ENCODE measurements at places on chromosomes 16 and 17. TPM values are rescaled to one million over a fixed set of nuclear protein-coding genes. Genes with fewer than 3 reads are reported as not detected.

DNA sequence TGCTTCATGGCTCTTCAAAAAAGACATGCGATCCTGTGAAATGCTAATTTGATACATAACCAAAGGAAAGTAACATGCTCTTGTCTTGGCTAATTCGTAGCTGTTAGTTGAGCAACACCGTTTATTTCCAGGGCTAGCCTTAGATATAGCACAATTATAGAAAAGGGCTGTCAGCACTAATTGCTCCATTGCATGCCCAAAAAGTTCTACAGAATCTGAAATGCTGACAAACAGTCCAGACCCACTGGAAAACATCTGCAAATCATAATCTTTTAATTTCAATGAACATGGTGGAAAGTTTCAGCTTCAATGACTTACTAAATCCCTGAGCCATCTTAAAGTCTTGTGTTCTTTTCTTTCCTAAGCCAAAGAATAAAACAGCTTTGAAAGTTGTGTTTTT is 42.9 kb upstream of the NUDT7 start:
- DNase-seq: no peak

DNA sequence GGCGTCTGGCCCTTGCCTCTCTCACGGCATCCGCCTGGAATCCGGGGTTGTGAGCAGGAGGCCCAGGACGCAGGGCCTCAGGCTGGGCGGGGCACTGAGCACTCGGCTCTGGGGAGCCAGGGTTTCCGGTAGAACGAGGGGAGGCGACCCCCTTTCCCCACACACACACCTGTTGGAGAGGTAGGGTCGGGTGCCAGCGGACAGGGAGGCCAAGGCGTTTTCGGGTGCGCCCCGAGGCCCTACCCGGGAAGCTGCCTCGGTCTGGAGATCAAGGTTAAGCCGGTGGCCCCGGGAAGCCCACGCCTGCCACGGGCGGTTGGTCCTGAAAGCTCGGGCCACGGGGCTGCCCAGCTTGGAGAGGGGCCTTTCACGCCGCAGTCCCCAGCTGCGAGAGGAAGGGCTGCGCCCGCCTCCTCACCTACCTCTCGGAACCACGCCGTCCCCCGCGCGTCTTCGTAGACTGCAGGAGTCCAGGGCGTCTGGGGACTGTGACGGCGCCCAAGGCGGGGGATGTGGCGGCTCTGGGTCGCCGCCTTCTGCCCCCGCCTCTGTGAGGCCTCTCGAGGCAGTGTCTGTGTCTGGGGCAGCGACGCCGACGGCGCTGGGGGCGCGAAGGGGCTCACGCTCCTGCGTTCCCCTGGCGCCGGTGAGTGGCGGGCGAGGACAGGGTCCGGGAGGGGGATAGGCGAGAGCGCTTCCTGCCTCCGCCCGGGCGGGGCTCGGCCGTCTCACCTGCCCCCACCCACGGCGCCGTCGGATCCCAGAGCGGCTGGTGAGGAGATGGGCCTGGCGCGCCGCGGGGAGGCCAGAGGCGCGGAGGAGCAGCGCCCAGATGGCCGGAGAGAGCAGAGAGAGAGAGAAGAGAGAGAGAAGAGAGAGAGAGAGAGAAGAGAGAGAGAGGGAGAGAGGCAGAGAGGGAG is 20.3 kb upstream of the HOXB9 start:
- DNase-seq: no peak

DNA sequence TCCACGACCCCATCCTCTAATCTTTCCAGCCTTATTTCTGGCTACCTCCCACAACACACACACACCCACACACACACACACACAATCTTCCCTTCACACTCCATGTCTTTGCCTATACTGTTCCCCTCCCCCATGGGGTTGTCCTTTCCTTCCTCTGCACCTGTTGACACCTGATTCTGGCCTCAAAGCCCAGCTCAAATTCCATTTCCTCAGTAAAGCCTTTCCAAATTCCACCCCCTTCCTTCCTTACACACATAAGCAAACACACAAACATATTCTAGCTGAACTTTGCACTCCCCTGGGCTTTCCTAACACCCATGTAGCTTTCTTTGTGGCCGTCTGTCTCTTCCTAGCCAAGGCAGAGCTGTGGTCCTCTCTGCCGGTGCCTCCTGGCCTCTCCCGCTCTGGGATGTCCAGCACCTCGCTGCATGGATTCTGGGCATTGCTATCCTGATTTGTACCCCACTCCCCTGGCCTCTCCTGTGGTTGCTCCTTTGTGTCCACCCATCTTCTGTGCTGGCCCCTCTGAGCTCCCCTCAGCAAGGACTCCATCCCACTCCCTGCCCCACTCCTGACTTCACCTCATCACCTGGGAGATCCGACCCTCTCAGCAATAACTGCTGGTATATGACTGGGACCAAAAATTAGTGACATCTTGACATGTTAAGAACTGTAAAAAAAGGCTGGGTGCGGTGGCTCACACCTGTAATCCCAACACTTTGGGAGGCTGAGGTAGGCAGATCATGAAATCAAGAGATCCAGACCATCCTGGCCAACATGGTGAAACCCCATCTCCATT is 8.4 kb upstream of the SRCIN1 start:
- DNase-seq: no peak

DNA sequence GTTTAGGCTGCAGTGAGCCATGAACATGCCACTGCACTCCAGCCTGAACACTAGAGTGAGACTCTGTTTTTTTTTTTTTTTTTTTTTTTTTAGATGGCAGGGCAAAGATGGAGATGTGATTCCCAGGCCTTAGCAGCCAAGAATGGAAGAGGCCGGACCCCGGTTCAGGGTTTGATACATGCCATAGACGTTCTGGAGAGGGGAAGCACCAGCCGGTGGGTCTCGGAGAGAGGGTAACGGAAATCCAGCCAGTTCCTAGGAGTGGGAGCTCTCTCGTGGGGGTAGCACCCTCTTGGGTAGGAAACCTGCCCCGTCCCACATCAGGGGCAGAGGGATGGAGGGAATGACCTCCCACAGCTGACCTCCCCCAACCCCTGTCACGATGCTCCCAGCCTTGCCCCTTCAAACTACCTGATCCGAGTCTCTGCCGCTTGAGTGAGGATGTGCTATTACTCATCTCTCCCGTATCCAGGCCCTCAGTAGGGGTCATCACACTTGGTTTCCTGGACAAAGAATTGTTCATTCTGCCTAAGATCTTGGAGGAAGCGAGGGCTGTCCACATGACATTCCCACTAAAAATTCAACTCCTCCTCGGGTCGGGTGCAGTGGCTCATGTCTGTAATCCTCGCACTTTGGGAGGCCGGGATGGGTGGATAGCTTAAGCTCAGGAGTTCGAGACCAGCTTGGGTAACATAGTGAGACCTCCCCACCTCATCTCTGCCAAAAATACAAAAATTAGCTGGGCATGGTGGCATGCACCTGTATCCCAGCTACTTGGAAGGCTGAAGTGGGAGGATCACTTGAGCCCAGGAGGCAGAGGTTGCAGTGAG is 47.3 kb downstream of the MIS12 start:
- no peak for DNase-seq

- no peak for DNase-seq
These were observed 458 bp downstream of the SLC12A4 start for GRCh38 chr16:67967958-67968399.

DNA sequence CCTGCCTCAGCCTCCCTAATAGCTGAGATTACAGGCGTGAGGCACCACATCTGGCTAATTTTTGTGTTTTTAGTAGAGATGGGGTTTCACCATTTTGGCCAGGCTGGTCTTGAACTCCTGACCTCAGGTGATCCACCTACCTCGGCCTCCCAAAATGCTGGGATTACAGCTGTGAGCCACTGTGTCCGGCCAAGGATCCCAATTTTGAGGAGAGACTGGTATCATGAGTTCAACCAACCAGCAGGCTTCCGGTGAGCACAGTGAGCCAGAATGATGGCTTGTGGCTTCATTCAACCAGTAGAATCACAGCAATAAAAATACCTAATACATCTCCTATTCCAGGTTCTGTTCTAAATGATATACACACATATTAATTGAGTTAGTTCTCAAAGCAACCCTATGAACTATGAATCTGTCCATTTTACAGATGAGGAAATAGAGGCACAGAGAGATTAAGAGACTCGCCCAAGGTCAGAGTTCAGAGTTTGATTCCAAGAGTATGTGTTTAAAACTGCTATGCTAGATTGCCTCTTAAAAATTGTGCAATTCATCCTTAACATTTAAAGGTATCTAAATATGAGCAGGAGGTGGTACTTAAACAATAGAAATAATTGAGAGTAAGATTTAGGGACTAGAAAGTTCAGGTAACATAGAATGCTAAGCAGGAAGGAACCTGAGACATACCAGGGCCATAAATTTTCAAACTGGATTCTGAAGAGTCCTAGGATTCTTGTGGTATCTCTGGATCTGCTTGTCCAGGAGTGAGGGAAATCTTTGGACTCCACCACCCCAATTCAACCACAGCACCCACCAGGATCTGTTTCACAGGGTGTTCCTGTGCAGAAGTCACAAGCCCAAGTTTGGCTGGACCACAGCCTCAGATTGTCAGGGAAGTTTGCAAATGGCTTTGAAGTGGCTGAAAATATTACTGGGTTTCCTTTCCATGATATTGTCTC is 25.1 kb downstream of the CCDC42 start:
- DNase-seq: no peak

- no peak for DNase-seq
These were observed 1.4 kb downstream of the SYNGR3 start for GRCh38 chr16:1991135-1991551.

- no peak for DNase-seq
These were observed 46.5 kb downstream of the KSR1 start for GRCh38 chr17:27502526-27503324.

DNA sequence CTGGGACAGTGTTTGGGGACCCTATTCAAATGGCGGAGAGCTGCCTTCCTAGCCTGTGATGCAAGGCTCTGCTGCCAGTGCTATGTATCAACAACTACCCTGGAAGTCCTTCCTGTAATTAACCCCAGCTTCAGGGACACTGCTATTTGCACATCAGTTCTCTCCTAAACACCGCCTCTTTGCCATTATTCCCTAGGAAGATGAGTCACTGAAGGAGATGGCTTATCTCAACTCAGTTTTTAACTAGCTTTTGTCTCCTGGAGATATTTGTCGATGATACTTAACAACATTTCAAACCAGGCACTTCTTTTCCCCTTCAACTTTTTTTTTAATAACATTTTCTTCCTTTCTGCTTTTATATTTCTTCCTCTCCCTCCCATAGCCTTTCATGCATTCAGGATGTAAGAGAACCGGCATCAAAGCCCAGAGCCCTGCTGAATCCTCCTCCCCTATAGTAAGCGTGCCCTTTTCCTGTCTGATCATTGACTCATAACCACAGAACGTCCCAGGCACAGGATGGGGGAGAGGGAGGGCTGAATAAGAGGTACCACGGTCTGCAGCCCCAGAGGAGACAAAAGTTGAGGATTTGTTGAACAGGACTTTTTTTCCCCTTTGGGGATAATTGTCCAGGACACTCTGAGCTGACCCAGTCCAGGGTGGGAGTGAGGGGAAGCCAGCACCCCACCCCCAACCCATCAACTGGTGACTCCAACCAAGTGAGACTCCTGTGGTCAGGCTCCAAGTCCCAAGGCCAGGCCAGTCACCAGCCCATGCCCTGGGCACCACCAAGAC is 387.8 kb upstream of the SALL1 start:
- peak; percentile 95 for DNase-seq

DNA sequence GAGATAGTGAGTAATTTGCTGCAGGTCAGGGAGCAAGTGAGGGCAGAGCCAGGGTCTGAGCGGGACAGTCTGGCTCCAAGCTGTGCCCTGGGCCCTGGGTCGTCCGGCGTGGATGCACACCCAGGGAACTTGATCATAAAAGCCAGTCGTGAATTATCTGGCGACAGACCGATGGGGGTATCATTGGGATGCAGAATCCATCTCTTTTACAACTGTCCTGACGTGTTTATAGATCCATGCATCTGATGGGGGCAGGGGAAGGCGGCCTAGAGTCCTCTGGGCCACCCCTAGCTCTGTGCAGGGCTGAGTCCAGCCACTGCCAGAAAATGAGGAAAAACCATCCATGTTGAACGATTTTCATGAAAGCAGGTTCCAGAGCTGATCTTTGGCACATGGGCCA is 332.8 kb downstream of the C16orf95 start:
- DNase-seq: no peak

GRCh38 chr16:50627419-50627818 is 53.7 kb downstream of the SNX20 start:
- no peak for DNase-seq

DNA sequence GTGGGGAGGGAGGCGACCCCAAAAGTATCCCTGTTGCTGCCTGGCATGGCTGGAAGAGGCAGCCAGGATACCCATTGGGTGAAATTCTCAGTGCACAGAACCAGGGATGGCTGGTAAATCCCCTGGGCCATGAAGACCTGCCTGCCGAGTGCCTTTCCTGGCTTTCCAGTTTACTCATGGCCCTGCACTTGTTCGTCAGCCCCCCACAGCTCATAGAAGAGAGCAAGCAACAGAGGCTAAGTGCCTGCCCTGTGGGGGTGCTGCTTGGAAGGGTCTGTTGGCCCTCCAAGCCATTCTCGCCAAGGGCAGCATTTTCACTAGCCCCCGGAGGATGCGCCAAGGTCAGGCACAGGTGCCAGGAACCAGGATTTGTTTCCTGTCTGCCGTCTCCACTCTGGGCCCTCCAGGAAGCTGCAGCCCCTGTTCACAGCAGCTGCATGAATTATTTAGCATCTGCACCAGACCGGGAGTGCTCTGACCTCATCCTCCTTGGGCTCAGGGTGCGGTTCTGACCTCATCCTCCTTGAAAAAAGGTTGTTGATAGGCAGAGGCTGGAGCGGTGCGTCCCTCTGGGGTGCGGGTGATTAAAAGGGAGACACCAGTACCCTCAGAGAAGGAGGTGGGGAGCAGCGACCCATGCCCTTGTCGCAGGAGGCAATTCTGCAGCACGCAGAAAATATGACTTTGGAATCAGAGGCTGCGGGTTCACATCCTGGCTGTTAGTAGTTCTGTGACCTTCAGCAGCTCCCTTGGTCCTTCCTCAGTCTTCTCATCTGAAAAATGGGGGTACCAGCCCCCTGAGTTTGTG is 14.2 kb upstream of the CD300A start:
- no peak for DNase-seq

DNA sequence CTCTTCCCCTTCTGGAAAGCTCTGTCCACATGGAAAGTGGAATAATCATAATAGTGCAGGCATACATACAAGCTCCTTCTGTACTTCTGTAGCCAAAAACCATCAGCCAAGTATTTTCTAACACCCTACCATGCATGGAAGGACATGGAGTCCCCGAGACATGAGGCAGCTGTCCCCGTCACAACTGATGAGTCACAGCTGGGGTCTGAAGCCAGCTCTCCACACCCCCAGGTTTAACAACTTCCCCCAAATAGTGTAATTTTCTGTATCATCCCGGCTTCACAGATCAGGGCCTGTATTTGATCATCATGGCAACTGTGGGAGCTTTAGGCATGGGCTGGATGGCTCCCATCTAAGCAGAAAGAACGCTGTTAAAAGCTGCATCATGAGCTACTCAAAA is 16.6 kb downstream of the C16orf96 start:
- no peak for DNase-seq

- DNase-seq: no peak
These were observed 3.3 kb upstream of the ABCC3 start for GRCh38 chr17:50631195-50631907.

- no peak for DNase-seq
These were observed 2.4 kb upstream of the TAOK2 start for GRCh38 chr16:29971304-29971703.

The XYLT1 gene
- total RNA-seq: 7.1 TPM

The SMIM36 gene
- not detected for total RNA-seq

The ABCA8 gene
- total RNA-seq: not detected

The RAB40C gene
- 5.1 TPM for total RNA-seq
